Ascending aorta (tissue), 2 donors: ENCODE measurements at places on chromosomes 13 and 19.
A peak's percentile ranks its signal among the peaks of the same experiment; 100 is the strongest.

DNA sequence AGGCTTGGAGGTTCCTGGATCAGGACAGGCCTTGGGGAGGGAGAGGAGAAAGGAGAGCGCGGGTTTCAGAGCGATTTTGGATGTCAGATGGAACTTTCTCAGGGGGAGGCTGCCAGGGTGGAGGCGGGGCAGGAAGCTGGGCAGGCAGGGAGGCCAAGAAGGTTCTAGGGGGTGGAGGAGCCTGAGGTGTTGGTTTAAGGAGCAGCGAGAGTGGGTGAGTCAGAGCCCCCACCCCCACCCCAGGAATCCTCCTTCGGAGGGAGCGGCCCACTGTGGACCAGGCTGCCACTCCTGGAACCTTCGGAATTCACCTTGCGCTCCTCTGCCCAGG is 15.9 kb upstream of the NOP53 start:
- peak; percentile 93 for DNase-seq

DNA sequence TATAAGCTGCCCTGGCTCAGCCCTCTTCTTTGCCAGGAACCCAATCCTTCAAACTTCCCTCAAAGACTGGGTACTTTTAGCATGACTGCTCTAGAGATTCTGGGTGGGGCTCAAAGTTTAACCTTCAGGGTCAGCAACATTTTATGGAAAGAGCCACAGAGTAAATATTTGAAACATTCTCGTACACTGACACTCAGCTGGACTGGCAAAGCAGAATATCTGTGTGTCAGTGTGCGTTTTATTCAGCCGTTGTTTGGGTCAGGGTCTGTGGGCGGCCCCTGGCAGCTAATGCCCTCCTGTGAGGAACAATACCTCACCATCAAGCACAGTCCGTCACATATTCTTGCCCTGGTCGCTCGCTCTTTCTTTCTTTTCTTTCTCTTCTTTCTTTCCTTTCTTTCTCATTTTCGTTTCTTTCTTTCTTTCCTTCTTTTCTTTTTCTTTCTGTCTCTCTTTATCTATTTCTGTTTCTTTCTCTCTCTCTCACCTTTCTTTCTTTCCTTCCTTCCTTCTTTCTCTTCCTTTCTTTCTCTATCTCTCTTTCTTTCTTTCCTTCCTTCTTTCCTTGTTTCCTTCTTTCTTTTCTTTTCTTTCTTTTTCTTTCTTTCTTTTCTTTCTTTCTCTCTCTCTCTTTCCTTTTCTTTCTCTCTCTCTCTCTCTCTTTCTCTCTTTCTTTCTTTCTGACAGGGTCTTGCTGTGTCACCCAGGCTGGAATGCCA is 10.7 kb downstream of the DPRX start:
- no peak for DNase-seq

DNA sequence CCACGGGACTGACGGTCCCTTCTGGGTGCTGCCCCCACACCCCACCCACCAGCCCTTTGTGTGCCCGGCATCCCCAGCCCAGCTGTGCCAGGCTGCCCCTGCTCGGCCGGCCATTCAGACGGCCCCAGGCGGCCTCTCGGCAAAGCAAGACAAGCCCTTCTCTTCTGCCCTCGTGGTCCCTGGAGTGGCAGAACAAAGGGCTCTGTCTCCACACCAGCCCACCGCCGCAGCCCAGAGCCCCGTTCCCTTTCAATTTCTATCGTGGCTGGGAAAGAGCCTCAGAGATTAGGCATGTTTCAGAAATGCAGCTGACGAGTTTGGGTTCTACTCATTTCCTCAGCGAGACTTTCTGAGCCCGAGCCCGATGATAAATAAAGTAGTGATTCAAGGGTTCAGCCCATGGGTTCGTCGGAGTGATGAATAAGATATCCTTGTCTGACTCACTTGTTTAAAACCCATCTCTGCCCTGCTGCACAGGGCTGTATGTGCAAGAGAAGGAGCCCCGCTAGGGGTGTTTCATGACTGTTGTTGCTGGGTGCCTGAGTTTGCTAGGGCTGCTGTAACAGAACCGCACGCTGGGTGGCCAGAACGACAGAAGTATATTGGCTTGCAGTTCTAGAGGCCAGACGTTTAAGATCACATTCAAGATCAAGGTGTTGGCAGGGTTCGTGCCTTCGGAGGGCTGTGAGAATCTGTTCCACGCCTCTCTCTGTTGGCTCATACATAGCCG is 4.3 kb downstream of the MYO9B start:
- DNase-seq: peak; percentile 74

GRCh38 chr13:46172531-46172991 is 9.4 kb downstream of the LCP1 start:
- no peak for DNase-seq

GRCh38 chr13:40897053-40897452 is 107.6 kb downstream of the SLC25A15 start:
- no peak for DNase-seq
